ENCODE measurements at places on chromosomes 3 and 15.

DNA sequence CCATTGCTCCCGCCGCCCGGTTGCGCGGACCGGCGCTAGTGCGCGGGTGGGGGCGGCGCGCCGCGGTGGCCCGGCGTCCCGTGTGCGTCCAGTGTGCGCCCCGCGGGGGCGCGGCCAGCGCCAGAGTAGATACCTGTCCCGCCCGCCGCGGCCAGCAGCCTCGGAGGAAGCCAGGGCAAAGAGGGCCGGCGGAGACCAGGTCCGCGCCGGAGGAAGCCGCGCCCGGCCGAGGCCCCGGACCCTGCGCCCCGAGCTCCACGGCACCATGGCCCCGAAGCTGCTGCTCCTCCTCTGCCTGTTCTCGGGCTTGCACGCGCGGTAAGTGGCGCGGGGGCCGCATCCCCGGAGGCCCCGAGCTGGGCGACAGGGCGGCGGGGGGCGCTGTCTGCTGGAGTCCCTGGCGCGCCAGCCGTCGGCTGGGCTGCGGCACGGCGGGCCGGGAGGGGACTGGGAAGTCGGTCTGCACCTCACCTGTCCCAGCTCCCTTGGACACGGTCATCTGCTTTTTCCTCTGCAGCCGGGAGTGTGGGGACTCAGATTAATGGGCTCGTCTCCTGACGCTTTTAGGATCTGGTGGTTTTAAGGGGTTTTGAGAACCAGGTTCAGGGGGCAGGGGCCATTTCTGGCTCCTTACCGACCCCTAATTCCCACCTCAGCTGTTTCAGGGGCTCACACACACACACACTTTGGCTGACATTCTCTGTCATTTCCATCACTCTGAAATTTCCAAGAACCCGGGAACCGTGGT, 464 bp downstream of the GABRG3 start:
- DNase-seq, result no peak

DNA sequence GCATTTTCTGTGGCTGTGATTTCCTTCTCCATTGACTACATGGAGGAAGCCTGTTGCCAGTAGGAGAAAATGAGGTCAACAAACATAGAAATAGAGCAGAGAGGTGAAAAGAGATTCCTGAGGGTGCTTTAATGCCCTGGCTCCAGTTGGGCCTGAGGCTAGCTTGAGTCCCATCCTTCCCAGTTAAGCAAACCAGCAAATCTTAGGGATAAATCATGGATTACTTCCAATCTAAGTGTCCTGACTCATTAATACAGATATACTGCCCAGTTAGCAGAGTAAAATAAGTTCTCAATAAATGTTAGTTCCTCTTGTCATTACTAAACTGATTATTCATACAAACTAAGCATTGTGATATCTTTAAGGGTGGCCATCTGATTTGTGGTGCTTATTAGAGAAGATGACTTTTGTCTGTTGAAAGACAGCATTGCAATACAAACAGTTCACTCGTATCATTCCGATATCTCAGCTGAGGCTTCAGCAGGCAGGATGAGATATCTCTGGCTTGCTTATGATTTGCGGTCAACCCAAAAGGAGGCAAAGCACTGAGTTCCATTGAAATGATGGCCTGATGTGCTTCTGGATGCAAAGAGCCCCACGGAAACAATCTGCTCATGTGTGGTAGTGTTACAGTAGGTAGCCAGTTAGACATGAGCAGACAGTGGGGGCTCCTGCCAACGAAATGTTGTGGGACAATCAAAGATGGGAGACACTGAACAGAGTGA, 6.6 kb upstream of the STARD5 start:
- no peak for DNase-seq

- DNase-seq, result no peak
These were observed 9.2 kb downstream of the SHC4 start for GRCh38 chr15:48954538-48954937.

GRCh38 chr15:100335335-100335999, 6.3 kb downstream of the ADAMTS17 start:
- DNase-seq, result no peak

DNA sequence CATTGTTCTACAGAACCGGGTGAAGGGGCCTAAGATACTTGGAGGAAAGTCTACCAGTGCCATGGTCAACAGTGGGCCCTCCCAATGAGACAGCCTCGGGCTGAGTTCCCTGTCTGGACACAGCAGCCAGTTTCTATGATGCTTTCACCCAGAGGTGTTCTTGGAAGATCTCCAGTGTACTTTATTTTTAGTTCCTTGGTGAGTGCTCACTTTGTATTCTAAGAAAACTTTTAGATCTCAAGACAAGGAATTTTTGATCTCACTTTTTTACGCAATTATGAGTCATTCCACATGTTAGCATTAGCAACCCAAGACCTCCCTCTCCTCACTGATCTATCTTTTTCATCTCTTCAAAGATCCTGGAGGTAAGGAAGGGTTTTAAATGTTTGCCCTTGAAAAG, 287.7 kb downstream of the RORA start:
- no peak for DNase-seq

GRCh38 chr3:46733026-46733800, 15.5 kb upstream of the PRSS50 start:
- DNase-seq, result no peak

DNA sequence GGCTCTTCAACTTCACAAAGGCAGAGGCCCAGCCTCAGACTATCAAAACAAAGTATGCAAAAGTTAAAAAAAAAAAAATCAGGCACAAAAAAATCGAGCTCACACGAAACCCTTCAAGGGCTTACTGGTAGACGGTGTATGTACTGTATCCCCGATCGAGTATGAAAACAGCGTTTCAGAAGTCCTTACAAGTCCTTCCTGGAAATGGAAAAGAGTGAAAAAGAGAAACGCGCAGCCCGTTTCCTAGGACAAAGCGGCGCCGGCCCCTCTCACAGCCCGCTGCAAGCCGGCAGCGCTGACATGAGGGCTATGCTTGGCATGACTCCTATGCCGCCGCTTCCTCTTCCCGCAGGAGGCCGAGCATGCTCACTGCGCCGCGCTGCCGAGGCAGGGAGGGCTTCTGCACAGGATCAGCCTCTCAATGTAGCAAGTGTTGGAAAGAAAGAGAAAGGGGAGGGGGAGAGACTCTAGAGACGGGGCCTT, at the start of gene VGLL4:
TSS of gene VGLL4 (minus strand) at position 311 of the 483 bp plus-strand sequence. CDS start 397 bp downstream, outside the sequence.
- DNase-seq, result peak; percentile 74

DNA sequence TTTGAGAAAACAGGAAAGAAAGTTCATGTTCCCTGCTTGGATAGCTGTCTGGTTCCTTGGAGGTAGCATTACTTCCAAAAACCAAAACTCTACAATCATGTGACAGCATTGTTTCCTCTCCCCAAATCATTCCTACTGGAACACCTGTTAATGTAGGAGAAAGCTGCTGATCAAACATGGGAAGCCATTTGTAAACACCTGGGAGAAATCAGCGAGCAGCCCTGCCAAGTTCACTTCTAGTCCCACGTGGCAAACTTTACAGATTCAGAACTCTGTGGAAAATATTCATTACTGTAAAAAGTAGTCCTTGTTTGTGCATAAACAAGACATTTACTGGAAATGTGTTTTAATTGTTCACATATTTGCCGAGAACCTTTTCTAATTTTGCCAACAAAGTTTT, 275.5 kb upstream of the AZI2 start:
- DNase-seq, result no peak

- no peak for DNase-seq
These were observed 9.1 kb upstream of the FEM1B start for GRCh38 chr15:68268405-68268804.

GRCh38 chr3:31077021-31077601, 182.7 kb upstream of the GADL1 start:
- peak; percentile 40 for DNase-seq

DNA sequence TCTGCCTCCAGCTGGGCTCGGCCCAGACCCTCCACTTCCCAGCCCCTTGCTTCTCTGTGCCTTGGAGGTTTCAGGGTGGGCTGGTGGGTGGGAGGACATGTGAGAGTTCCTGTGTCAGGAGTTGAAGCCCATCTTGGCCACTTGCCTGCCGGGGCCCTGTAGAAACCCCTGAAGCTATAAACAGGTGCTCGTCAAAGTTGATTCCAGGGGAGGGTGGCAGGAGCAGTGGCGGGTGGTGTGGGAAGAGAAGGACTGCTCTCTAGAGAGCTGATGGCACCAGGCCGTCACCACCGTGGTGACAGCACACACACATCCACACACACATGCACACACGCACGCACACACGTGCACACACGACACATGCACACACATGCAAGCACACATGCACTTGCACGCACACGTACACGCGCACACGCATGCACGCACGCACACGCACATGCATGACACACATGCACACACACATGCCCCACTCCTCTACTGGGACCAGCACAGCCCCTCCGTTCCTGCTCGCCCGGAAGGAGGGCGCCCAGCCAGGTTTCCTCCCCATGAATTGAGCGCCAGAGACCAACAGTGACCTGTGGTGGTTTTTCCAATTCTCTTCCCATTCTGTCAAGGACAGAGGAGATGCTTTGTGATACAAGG, 56.3 kb upstream of the CGNL1 start:
- DNase-seq, result no peak

DNA sequence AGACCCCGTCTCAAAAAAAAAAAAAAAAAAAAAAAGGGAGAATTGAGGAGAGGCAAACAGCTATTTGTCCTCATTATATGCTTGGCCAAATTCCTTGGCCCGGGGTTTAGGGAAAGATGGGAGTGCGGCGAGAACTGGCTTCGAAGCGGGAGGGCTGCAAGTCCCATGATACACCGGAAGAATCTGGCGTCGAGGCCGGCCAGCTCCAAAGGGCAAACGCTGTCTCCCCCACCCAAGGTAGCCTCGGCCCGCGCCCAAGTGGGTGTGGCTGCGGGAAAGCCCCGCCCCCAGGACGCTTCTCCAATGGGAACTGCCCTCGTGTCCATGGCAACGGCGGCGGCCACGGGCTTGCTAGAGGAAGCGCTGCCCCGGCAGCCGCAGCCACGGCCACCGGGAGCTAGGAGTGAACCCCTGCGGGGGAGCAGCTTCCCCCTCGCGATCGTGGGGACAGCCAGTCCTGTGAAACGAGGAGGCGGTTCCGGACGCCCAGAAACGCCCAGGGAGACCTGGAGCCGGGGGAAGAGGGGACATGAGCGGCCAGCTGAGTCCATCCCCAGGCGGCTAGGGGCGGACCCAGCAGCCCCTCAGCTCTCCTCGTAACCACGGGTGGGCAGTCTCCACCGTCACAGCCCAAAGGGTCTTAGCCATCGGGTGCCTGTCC, at the start of gene TTLL13:
TSS of gene TTLL13 (plus strand) at position 354 of the 661 bp plus-strand sequence. CDS start 1,075 bp downstream, outside the sequence.
- peak; percentile 96 for DNase-seq

DNA sequence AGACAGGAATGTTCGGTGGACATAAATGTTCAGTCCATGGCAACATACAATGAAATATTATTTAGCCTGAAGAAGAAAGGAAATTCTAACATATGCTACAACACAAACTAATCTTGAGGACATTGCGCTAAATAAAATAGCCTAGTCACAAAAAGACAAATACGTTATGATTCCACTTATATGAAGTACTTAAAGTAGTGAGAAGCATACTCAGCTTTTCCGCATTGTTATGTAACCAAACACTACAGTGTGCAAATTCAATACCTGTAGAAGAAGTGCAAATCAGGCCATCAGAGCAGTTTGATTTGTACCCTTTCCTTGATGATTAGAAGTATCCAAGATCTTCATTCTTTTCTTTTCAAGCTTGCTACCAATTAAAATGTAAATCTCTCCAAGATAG, 1023.4 kb upstream of the NR2F2 start:
- no peak for DNase-seq

DNA sequence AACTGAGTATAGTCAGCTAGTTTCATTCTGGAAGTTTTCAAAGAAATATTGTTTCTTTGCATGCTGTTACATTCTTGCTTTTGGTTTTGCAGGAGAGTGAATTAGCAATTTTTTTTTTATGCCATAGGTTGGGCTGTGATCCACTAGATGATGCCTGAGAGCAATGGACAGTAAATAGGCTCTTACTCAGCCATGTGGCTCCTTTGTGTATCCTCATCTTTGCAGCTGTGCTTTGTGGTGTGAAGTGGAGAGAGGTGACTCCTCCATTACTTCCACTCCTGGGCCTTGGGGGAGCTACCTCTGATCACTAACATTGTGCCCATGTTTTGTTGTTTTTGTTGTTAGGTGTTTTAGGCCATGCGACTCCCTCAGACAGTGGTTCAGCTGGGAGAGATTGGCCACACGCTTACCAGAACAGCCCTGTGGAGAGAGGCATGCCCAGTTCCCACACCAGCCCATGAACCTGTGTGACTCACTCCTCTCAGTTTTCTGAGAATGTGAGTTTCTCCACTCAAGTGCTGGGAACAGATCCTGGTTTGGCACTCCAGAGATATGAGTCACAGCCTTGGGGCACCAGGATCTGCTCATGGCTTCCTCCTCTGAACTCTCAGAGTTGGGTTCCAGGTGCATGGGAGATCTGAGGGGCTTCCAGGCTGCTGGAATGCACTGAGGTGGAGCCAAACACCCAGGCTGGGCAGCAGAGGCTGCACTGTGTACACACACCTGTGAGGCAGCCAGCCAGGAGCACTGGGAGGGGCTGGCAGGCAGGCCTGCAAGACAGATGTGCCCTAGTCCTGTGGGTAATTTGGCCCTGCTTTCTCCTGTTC, 785.3 kb downstream of the ROBO2 start:
- no peak for DNase-seq

- no peak for DNase-seq
These were observed 97.3 kb downstream of the SPATA16 start for GRCh38 chr3:173043757-173044156.

DNA sequence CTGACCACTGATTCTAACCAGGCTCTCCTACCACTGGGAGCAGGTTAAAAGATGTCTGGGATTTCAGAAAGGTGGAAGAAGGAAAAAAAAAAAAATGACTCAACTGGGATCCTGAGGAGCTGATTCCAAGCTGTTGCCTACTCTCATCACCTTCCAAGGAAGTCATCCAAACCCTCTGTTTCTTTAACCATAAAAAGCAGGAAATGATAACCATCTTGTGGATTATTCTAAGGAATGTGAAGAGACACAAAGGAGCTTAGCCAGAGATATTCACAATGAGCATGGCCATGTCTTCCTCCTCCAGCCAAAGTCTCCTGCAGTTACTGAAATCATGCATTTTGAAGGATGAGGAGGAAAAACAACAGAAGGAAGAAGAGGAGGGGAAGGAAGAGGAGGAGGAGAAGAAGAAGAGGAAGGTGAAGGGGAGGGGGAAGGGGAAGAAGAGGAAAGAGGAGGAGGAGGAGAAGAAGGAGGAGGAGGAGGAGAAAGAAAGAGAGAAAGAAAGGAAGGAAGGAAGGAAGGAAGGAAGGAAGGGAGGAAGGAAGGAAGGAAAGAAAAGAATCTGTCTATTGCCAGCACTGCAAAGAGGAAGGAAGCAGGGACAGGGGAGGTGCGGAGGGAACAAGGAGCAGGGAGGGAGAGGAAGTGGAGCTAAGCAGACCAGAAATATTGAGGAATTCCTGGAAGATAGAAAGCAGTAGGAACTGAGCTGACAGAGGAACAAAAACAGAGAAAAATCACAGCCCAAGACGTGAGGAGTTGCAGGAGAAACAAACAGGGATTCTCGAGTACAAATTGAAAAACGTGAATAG, 229.2 kb downstream of the UACA start:
- no peak for DNase-seq

DNA sequence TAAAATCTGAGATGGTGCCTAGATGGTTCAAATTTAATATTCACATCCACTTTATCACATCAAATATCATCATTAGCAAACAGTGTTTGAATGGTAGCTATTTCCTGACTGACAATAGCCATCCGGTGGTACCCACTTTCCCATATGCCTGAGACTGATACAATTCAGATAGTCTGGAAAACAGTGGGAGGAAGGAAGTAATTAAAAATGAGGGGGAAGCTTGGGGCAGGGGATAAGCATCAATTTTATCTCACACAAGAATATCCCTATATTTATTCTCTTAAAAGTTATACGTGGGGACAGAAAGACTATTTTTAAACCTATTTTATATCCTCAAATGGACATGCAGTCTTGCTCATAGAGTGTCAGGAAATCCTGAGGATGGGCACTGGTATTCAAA, 122.5 kb upstream of the GAP43 start:
- no peak for DNase-seq

- DNase-seq, result no peak
These were observed 267.8 kb downstream of the RAP2B start for GRCh38 chr3:153429821-153430220.
